ENCODE measurements at places on chromosomes 5 and 9. TPM values are rescaled to one million over a fixed set of nuclear protein-coding genes. Genes with fewer than 3 reads are reported as not detected.
A peak's percentile ranks its signal among the peaks of the same experiment; 100 is the strongest.

The SPRY4 gene
- 33.9 TPM for total RNA-seq

The CTSV gene
- total RNA-seq: 0.43 TPM

The SHOC1 gene
- 0.48 TPM for total RNA-seq

DNA sequence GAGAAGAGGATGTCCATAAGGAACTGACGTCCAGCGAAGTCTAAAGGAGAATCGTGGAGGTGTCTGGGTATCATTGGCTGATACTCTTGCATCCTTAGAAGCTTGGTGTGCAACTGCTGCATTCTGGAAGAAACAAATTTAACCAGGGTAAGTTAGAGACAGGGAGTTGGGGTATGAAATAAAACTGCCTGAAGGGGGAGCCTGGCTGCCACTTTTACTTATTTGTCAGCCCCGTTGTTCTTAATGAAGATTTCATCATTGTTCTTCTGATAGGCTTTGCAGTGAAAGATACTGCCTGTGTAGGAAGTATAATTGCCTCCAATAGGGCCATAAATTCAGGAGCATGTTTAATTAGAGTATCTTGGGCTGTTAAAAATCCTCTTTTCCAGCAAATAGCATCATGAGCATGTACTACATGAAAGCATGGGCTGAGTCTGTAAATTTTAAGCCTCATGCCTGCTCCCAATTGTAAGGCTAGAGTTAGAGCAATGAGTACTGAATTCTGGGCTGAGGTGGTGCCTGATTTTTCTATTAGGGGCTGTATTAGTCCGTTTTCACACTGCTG, 1264.5 kb upstream of the ACO1 start:
- DNase-seq: peak; percentile 47
- H3K36me3 ChIP-seq: no peaks in the 10 kb centered on the region
- H3K4me3 ChIP-seq: no peak overlapping the region
- H3K27ac ChIP-seq: no peak overlapping the region

DNA sequence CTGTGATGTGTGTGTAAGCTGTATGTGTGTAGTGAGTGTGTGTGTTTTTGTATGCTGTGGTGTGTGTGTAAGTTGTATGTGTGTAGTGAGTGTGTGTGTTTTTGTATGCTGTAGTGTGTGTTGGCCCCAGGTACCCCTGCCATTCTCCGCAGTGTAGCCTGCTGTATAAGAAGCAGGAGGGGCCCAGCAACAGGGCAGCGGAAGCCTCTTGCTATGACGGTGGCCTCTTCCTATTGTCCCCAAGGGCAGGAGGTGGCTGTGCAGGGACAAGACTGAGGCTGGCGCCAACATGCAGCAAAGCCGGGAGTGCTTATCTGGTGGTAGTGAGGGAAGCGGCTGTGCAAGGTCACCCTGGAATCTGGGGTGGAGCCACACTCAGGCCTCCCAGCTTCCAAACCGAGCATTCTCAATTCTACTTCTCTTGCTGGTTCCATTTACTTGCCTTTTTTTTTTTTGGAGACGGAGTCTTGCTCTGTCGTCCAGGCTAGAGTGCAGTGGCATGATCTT, 5.1 kb downstream of the SPAAR start:
- H3K4me3 ChIP-seq: no peak overlapping the region
- DNase-seq: peak; percentile 63
- no peaks in the 10 kb centered on the region for H3K4me1 ChIP-seq

- no peak overlapping the region for H3K4me3 ChIP-seq
- no peak overlapping the region for H3K27ac ChIP-seq
- H3K4me1 ChIP-seq: no peaks in the 10 kb centered on the region
- no peaks in the 10 kb centered on the region for H3K36me3 ChIP-seq
Measured at GRCh38 chr9:18994263-18994916, 38.6 kb downstream of the SAXO1 start.

The CCDC171 gene
- 17.0 TPM for total RNA-seq

- DNase-seq: peak; percentile 87
- peak overlapping the region; percentile 96 for H3K27ac ChIP-seq
- no peaks in the 10 kb centered on the region for H3K27me3 ChIP-seq
- no peaks in the 10 kb centered on the region for H3K36me3 ChIP-seq
- peak overlapping the region; percentile 55 for H3K4me3 ChIP-seq
Measured at GRCh38 chr9:134325096-134325812, 1.0 kb upstream of the RXRA start.

DNA sequence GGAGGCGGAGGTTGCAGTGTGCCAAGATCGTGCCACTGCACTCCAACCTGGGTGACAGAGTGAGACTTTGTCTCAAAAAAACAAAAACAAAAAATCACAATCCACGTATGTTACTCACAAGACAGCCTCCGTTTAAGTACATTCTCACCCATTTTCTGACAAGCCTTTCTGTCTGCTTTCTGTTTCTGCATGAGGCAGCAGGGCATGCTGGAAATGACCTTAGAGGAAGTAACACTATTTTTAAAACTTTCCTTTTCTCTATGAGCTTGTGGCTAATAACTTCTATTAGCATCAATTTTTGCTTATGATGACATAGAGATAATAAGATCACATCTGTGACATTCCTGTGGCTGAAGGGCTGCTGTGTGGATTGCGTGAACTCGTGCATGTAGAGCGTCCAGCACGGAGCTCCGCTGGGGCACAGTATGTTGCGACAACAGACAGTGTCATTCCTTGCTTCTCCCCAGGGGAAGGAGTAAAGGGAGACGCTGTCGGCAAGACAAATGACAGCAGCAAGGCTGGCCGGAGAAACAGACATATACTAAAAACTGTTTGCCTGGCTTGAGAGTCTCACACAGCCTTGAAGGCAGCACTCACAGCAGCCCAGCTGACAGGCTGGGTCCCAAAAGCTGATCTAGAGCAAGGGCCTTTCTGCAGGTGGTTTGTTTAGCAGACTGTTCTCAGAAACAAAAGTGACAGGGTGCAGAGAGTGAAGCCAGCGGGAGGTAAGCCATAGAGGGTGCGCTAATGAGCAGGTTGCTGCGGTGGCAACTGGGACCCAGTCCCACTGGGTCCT, 1.6 kb downstream of the BTNL3 start:
- no peaks in the 10 kb centered on the region for H3K4me1 ChIP-seq
- peak; percentile 2 for DNase-seq
- H3K27me3 ChIP-seq: no peaks in the 10 kb centered on the region
- no peak overlapping the region for H3K27ac ChIP-seq
- H3K4me3 ChIP-seq: no peak overlapping the region

The TSC1 gene
- total RNA-seq: 50.8 TPM

DNA sequence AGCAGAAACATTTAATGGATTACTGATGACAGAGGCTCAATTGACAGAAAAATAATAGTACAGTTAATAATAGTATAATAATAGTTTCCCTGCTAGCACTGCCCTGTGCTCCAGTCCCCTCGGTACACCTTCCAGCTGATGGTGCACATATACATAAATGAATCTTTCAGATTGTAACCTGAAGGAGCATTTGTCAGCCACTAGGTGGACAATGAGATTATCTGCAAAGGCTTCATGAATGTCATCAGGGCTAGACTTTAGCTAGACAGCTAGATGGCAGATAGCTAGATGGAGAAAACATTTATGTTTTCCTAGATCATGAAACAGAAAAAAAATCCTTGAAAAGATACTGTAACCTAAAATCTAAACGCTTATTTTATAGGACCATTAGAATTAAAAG, 304.4 kb upstream of the SMC2 start:
- no peak overlapping the region for H3K27ac ChIP-seq
- H3K36me3 ChIP-seq: no peaks in the 10 kb centered on the region
- H3K4me1 ChIP-seq: no peaks in the 10 kb centered on the region
- no peak for DNase-seq
- H3K4me3 ChIP-seq: no peak overlapping the region

The MCC gene
- 18.5 TPM for total RNA-seq

GRCh38 chr9:23701291-23701690, 124.7 kb downstream of the ELAVL2 start:
- H3K4me3 ChIP-seq: no peak overlapping the region
- H3K27ac ChIP-seq: no peak overlapping the region
- H3K27me3 ChIP-seq: no peaks in the 10 kb centered on the region
- no peak for DNase-seq

DNA sequence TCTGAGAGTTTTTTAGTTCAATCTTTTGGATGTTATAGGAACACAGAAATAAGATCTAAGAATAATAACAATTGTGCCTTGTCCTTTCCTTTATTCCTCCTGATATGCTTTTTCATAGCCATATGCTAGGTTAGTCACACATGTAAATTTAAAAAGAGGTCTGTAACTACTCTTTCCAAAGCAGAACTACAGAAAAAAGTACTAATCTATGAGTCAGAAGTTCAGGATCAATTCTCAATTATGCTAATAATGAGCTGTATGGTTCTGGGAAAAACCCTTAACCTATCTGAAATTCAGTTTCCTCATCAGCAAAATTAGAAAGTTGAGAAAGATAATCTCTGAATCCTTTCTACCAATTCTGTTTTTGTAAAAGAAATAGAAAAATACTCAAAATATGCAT, 44.4 kb downstream of the ANKRD31 start:
- H3K36me3 ChIP-seq: no peaks in the 10 kb centered on the region
- H3K4me3 ChIP-seq: no peak overlapping the region
- no peaks in the 10 kb centered on the region for H3K27me3 ChIP-seq
- no peak overlapping the region for H3K27ac ChIP-seq
- H3K4me1 ChIP-seq: no peaks in the 10 kb centered on the region
- no peak for DNase-seq

DNA sequence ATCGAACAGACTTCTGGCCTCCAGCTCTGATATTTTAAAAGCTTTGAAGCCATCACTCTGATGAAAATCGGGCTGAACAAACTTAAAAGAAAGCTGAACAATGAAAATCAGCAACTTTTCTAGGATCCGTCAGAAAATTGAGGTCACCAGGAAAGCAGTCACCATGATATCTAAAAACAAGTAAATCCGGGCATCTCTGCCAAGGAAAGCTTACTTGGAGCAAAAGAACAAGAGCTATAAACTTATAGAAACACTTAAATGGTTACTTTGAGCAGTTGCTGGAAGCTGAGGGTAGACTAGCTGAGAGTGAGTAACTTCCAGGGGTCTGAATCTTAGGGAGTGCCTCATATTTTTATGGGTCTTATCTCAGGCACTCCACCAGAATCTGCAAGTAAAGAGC, 1043.0 kb upstream of the CDH18 start:
- H3K36me3 ChIP-seq: no peaks in the 10 kb centered on the region
- H3K27ac ChIP-seq: no peak overlapping the region
- no peak overlapping the region for H3K4me3 ChIP-seq
- DNase-seq: no peak
- no peaks in the 10 kb centered on the region for H3K4me1 ChIP-seq
- H3K27me3 ChIP-seq: no peaks in the 10 kb centered on the region

DNA sequence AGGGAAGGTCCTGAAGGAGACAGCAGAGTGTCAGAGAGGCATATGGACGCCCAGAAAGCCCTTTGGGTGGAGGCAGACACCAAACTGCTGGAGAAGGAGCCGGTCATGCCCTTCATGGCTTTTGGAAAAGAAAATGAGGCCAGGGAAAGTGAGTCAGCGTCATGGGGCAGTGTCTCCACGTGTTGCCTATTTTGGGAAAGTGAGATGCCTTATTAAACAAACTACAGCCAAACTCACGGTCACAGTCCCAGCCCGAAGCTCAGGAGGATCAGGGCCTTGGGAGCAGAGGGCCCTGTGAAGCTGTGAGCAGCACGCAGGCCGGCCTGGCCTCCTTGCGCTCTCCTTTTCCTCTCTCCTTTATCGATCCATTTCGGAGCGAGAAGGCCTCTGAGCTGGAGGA, 25.0 kb downstream of the RGS3 start:
- no peaks in the 10 kb centered on the region for H3K4me1 ChIP-seq
- no peak overlapping the region for H3K4me3 ChIP-seq
- DNase-seq: no peak
- H3K27ac ChIP-seq: peak overlapping the region; percentile 60

DNA sequence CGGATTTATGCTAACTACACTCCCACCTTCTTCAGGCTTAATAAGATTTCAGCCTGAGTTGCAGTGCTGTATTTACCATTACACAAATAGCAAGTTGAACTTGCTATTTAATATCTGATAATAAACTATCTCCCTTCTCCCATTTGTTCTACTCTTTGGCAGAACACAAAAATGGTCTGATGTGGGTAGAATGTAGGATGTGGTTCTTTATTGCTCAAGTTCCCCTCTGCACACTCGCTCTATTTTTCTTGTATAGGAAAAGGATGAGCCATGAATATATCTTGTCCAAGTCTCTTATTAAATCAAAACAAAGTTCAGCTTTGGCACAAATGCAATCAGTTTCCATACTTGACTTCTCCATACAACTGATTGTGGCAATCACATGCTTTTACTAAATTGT, 37.2 kb upstream of the KIF2A start:
- no peaks in the 10 kb centered on the region for H3K4me1 ChIP-seq
- no peak for DNase-seq
- no peaks in the 10 kb centered on the region for H3K27me3 ChIP-seq

DNA sequence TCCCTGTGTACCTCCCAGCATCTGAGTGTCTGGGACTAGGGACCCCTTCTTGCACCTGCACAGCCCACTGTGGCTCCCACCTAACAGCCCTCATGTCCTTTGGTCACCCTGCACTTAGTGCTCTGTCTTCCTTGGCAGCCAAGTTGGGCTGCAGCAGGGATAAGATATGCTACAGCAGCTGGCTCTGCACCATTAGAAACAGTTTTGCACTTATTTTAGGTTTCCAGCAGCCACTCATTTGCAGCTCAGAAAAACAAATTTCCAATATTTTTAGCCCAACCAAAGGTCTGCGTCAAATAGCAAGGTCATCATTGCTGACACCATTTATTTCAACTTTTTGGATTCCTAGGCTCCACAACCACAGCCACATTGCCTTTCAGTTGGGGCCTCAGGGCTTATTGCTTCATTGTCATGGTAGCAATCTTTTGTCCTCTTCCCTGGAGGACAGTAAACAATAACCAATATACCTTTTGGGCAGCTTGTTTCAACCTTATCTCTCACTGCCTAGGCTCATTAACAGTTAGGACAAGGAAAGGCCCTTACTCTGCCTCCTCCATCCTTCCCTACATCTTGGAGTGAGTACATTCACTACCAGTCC, 263.9 kb downstream of the COX7C start:
- no peaks in the 10 kb centered on the region for H3K27me3 ChIP-seq
- DNase-seq: no peak
- no peak overlapping the region for H3K4me3 ChIP-seq
- no peaks in the 10 kb centered on the region for H3K36me3 ChIP-seq
- H3K27ac ChIP-seq: no peak overlapping the region

The BNC2 gene
- total RNA-seq: 18.1 TPM

DNA sequence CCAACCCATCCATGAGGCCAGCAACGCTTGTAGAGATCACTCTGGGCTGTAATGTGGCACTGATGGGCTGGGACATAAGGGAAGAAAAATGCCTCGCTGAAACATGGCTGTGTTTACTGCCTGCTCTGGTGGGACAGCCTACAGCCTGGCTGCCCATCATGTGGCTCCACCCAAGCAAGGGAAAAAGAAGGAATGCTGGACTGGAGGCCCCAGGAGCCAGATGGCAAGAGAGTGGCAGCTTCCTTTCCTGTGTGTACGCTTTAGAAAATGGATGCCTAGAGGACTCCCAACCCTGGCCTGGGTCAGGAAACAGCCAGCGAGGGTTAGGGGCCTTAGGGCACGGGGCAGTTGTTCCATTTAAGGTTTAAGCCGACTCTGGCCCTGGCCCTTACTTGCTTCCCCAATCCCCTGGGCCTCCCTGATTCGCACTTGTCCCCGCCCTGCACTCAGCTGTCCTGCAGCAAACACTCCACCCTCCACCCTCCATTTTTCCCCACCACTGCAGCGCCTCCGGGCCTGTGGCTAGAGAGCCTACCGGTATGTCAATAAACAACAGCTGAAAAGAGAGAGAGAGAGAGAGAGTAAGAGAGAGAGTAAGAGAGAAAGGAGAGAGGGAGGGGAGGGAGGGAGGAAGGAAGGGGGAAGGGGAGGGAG, 819.4 kb downstream of the SEMA5A start:
- H3K4me3 ChIP-seq: no peak overlapping the region
- no peak overlapping the region for H3K27ac ChIP-seq
- H3K4me1 ChIP-seq: no peaks in the 10 kb centered on the region
- H3K36me3 ChIP-seq: no peaks in the 10 kb centered on the region

The COL15A1 gene
- 8.9 TPM for total RNA-seq

Data from lung (tissue), 17 donors.